ELR (cell line): ENCODE measurements at places on chromosomes 3 and 15.
A peak's percentile ranks its signal among the peaks of the same experiment; 100 is the strongest.

GRCh38 chr15:35691173-35691761 lies 145.3 kb upstream of the DPH6 start:
- DNase-seq = no peak

- no peak for DNase-seq
Measured at GRCh38 chr15:98901434-98902072, 106.0 kb downstream of the PGPEP1L start.

DNA sequence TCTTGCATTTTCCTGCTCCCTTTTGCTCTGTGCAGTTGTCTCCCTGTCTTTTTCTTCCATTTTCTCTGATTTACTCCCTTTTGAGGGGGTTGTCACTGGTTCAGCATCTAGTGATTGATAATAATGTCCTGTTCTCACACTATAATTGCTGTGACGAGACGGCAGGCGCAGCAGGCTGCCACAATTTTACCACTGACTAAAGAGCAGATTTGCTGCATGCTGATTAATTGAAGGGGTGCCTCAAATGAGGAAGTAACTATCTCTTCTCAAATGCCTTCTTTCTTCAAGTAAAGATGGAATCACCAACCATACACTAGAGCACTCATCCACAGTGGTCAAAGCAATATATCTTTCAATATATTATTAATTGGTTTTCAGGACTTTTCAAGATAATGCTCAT lies 219.3 kb downstream of the CBLB start:
- no peak for DNase-seq

- DNase-seq = no peak
Measured at GRCh38 chr3:101050046-101050445, 56.8 kb upstream of the ABI3BP start.

- DNase-seq = peak; percentile 50
Measured at GRCh38 chr3:177385831-177386301, 188.6 kb upstream of the TBL1XR1 start.

- no peak for DNase-seq
Measured at GRCh38 chr3:126968391-126969390, 14.2 kb upstream of the PLXNA1 start.

- DNase-seq = no peak
Measured at GRCh38 chr3:33646406-33646805, 71.6 kb downstream of the CLASP2 start.

- DNase-seq = no peak
Measured at GRCh38 chr15:71679223-71679792, 131.0 kb upstream of the NR2E3 start.

GRCh38 chr15:69359722-69360121 lies 54.4 kb upstream of the KIF23 start:
- DNase-seq = no peak

GRCh38 chr3:13513913-13514517 lies 33.9 kb downstream of the HDAC11 start:
- no peak for DNase-seq

DNA sequence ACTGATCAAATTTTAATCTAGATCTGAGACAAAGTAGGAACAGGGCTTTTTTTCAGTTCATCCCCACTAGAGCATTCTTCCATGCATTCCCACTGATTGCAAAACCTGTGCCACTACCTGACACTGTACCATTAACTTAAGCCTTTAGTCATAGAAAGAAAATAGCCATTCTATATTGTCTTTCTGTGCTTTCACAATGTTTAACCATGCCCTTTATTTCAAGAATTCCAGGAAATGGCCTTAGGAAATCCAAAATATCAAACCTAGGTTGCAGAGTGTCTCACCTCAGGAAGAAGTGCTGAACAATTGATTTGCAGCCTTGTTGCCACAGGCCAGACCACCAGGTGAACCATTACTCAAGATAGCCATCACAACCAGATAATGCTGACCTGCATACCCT lies 56.2 kb upstream of the TGFBR2 start:
- DNase-seq = no peak

DNA sequence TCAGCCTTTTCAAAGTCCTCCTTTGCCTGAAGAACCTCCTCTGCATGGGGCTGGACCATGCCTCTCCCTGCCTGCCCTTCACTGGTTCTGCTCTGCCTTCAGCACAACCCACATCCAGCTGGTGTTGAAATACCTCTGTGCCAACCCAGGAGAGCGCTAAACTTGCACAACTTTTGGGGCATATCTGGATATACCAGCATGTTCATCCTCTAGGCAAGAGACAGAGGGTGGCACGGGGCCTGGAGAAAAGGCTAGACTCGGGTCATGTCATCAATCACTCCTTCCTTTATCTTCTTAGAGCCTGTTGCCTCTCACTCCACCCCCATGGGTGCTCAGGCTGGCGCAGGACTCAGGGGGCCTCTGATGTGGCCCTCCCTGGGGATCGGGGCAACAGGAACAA lies 4.8 kb downstream of the SEMA4B start:
- DNase-seq = no peak

- peak; percentile 43 for DNase-seq
Measured at GRCh38 chr3:42749753-42750231, 23.3 kb downstream of the CCDC13 start.

DNA sequence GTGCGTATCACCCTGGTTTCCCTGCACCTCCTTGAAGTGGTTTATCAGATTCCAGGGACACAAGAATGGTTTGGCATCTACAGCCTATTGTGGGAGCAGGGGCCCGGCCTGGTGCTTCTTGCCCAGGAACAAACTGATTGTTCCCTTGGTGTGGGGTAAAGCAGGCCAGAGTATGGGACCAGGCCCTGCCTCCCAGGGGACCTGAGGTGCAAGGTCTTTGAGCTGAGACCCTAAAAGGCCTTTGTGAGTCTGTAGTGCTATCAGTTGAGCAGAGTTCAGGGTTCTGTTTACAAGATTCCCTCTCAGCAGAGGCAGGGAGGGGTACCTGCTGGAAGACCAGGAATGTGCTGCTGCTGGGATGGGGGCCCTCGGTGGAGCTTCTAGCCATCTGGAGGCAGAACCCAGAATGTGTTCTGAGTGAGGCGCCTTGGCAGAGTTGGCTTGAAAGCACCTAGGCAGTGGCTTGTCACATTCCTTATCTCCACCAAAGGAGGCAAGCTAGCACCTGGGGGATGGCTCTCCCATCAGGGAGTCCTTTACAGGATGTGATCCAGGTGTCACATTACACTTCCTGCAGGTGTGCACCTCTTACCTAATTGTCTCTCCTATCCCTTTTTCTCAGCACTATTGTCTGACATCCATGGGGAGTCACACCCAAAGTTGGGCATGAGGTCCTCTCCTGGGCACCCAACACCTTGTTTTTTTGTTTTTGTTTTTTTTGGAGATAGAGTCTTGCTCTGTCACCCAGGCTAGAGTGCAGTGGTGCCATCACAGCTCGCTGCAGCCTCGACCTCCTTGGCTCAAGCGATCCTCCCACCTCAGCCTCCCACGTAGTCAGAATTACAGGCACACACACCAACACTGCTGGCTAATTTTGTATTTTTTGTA lies 13.1 kb downstream of the FLNB start:
- no peak for DNase-seq

GRCh38 chr3:157103280-157103679 lies 56.7 kb downstream of the CCNL1 start:
- no peak for DNase-seq

- peak; percentile 94 for DNase-seq
Measured at GRCh38 chr3:100045696-100046095, 68.6 kb downstream of the FILIP1L start.

GRCh38 chr3:186021673-186022362 lies 84.0 kb upstream of the TRA2B start:
- peak; percentile 92 for DNase-seq

- DNase-seq = peak; percentile 21
Measured at GRCh38 chr3:134627831-134628230, 23.0 kb downstream of the KY start.

- DNase-seq = no peak
Measured at GRCh38 chr3:182906036-182906435, 74.3 kb downstream of the DCUN1D1 start.

DNA sequence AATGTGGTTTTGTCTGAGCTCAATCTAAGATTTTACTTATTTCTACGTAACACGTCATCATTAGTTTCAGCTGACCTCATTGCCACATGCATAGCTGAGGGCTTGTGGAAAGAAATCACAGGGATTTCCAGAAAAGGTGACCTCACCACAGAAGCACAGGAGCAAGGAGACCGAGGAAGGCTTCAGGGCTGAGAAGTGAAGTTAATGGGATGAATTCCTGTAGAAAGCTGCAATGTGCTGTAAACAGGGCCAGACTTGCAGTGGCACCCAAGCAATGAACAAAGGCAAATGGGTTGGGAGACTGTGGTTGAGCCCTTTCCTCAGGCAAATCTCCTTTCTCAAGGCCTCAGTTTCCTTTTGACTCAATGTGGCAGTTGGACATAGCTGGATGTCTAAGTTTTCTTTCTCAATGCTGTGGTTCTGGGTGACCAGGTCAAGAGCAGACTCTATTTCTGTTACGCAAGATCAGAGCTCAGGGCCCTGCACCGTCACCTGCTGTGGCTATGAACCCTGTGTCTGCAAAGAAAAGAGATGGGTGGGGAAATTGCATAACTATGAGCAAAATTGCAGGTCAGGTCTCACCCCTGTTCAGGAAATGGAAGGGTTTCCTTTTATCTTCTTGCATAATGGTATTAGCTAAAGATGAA lies 252.2 kb upstream of the TBL1XR1 start:
- DNase-seq = peak; percentile 43

GRCh38 chr3:121735047-121735696 lies 14.4 kb downstream of the GOLGB1 start:
- peak; percentile 49 for DNase-seq

- no peak for DNase-seq
Measured at GRCh38 chr3:193873426-193874201, 262.3 kb upstream of the HES1 start.

- peak; percentile 39 for DNase-seq
Measured at GRCh38 chr3:197430934-197431333, 124.8 kb downstream of the BDH1 start.

DNA sequence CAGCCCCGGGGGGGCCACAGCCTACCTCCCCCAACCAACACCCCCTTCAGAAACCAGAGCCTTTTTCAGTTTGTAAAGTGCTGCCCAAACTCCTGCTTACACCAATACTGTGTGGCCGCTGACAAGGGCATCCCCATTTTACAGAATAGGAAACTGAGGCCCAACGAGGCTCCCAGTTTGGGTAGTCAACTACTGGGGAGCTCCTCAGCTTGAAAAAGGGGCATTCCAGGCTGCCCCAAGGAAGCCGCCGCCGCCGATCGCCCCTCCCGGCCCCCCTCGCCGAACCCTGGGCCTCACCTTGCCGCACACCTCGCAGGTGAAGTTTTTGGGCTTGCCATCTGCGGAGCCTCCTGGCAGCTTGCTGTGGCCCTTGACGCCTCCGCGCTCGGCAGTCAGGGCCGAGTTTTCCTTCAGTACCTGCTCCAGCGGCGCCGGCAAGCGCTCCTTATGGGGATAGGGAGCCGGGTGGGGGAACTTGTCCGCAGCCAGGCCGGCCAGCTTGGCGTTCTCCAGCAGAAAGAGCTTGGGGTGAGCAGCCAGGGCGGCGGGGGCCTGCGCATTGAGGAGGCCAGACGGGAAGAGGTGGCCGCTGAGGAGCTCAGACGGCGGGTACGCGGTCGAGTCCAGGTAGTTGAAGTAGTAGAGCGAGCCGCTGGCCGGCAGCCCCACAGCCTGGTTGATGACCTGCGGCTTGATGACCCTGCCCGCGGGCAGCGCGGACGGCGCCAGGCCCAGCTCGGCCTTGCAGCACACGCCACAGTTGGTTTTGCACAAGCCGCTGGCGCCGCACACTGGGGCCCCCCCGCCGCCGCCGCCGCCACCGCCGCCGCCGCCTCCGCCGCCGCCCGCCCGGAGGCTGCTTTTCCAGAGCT lies 1.4 kb downstream of the FEZF2 start:
- DNase-seq = no peak

DNA sequence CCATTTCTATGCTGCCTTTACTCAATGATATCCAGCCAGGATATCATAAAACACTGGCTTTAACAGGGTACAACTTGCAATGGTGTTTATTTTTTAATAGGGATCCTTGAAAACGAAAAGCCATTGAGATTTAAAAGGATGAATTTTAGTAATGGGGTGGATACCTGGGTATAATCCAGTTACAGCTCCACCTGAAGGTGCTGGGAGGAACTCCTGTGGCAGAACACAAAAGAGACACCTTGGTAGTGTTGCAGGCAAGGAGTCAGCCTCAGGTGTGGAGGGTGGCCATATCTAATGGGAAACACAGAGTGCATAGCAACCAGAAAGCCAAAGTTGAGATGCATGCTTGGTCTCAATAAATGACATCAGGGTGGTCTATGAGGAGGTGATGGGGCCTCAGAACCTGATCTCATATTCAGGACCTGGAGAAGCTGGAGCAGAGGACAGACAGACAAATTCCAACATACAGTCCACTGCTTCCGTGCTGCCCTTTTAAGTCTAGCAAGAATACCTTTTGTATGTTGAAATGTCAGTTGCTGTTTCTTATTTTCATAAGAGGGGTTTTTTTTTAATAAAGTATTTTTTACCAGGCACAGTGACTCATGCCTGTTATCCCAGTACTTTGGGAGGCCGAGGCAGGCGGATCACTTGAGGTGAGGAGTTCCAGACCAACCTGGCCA lies 12.0 kb upstream of the PAQR9 start:
- DNase-seq = no peak

DNA sequence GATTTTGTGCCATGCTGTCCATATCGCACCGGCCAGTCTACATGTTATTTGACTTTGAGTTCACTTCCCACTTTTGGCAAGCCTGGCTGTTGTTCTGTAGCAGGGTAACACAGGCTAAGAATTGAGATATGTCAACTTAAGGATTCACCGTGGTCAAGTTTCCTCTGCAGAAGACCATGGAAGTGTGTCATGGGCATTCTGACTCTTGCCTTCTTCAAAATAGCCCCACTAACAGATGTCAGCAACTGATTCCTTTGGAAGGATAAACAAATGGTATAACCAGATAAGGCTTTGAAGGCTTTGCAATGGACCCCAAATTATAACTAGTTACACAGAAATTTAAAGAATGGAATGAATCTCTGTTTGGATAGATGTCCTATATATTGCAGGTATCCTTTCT lies 20.1 kb upstream of the CD47 start:
- DNase-seq = no peak

- peak; percentile 18 for DNase-seq
Measured at GRCh38 chr3:178392511-178392926, 143.7 kb upstream of the KCNMB2 start.

DNA sequence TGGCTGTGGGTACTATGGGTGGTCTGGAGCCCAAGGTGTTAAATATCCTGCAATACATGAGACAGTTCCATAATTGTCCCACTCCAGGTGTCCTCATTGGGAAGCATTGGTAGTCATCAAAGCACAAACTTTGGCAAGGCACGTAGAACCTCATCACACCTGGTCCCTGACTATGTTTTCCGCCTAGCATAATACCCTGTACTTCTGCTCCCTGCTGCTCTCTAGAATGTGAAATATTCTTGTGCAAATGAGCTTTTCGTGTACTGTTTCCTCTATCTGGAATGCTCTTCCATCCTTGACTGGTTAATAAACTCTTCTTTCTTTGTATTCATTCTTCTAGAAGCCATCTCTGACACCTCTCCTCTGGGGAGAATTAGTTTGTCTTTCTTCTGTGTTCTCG lies 103.2 kb downstream of the EBLN2 start:
- DNase-seq = no peak

DNA sequence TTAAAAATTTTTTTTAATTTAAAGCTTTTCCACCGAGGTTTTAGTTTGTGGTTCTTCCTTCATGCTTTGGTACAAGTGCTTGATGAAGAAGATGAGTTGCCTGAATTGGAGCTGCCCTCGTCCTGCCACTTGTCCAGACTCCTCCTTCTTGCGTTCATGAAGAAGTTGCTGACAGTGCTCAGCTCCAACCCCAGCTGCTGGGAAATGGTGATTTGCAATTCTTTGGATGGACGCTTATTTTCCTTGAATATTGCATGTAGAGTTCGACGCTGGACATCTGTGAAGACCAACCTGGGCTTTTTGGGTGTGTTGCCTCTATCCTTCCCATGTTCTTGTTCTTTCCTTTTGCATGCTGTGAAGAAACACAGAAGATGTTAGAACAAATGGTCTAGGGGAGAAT lies 32.6 kb downstream of the ONECUT1 start:
- DNase-seq = no peak
